ENCODE measurements at places on chromosomes 2 and 18.

GRCh38 chr2:238761868-238762267, 86.0 kb upstream of the TWIST2 start:
- no peak for DNase-seq

DNA sequence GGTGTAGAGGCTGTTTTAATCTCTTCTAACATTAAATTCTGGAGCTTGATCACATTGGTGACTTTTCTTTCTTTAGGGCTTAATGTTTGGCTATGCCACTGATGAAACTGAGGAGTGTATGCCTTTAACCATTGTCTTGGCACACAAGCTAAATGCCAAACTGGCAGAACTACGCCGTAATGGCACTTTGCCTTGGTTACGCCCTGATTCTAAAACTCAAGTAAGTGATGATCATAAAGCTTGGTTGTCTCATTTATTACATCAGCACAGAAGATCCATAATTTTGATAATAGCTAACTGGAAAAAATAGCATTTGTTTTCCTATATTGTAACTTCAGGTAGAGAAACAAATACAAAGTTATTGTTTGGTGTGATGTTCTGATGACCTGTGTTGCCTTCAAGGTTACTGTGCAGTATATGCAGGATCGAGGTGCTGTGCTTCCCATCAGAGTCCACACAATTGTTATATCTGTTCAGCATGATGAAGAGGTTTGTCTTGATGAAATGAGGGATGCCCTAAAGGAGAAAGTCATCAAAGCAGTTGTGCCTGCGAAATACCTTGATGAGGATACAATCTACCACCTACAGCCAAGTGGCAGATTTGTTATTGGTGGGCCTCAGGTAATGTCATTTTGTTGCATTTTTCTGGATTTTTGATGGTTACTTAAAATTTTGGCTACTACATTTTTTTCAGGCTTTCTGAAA, 2.9 kb downstream of the MAT2A start:
- DNase-seq, result no peak

GRCh38 chr2:182816866-182817265, 49.6 kb downstream of the FRZB start:
- no peak for DNase-seq

GRCh38 chr2:28169492-28169891, 223.2 kb upstream of the FOSL2 start:
- DNase-seq, result no peak

- DNase-seq, result no peak
These were observed 279.6 kb downstream of the CYRIA start for GRCh38 chr2:16386031-16386430.

DNA sequence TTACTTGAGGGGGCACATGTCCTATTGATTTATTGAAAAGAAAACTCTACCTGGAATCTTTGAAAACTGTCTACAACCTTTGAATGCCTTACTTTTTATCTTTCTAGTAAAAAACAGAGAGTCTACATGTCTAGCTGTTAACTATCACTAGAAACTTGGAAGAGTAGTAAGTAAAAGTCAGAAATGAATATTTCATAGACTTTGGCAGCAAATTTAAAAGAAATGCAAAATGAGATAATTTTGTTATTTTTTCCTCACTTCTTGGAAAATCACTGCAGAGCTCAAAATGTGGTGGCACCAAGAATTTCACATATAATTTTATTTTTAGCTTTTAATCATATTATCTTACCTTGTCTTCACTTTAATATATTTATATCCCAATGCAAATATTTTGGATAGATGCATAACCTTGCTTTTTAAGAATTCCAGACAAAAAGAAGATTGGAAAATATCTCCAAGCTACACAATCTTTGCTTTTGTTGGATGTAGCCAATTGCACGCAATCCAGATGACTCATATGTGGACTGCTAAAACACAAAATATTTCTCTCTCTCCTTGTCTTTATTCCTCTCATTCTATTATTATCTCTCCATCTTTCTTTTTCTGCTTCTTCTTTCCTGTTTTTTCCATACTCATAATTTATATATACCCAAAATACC, 92.2 kb upstream of the DSEL start:
- DNase-seq, result no peak

DNA sequence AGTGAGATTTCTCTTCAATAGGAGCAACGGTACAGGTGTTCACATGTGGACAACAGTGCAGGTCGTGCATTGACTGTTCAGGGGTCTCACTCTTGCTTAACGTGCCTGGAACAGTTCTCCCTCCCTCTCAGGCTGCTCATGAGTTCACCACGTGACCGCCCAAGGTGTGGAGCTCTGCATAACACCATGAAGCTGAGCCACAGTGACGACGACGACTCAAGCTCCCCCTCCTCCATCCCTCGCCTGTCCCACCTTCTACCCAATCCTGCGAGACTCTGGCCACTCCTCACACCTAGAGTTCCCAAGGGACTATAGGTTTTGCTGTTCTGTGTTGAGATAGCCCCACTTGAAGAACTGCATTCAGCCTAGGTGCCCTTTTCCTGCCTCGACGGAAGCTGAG, 42.8 kb downstream of the STK25 start:
- no peak for DNase-seq

DNA sequence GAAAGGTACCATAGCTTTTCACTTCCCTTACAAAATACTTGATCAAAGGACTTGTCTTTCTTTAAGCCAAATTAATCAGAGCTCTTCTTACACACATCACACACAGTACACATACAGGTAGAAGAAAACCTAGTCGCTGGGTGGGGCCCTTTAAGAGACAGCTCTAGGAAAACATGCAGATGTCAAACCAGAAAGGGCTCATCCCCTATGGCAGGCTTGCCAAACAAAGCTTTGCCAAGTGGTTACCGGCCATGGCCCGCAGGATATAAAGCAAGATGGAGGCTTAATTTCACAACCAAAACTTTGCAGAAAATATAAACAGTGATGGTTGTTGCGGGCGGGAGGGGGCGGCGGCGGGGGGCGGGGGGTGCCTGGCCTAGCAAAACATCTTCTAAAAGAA, 2156.0 kb upstream of the PIK3C3 start:
- DNase-seq, result no peak
